ENCODE measurements at places on chromosomes 6 and 20. TPM values are rescaled to one million over a fixed set of nuclear protein-coding genes. Genes with fewer than 3 reads are reported as not detected.

DNA sequence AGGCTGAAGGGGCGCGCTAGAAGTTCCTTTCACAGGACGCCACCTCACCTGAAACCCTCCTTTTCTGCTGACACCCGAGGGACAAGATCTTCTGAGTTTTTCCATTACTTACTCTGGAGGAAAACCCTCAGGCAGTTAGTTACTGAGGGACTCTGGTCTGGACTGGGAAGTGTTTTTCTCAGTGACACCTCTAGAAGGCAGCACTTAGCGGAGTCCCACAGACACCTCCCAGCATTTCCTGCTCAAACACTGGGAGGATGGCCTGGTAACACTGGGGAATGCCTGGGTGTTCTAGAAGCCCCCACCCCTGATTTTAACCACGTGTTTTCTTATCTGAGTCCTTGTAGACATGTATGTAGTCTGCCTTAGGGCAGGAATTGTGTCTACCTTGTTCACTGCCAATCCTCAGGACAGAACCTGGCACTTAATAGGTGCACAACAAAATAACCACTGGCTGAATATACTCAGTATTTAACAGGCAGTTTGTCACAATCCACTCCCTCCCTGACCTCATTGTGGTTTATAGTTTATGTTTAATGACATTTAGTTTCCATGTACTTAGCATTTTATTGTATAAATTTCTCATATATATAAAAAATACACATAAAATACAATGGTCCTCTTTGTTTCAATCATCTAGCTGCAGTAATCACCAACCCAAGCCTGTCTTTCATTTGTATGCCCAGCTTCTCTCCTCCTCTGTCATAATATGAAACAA is 4.8 kb downstream of the GSTA3 start:
- no peak overlapping the region for H3K4me3 ChIP-seq
- H3K27me3 ChIP-seq: no peaks in the 10 kb centered on the region
- H3K36me3 ChIP-seq: no peaks in the 10 kb centered on the region
- no peaks in the 10 kb centered on the region for H3K4me1 ChIP-seq
- H3K27ac ChIP-seq: no peak overlapping the region

DNA sequence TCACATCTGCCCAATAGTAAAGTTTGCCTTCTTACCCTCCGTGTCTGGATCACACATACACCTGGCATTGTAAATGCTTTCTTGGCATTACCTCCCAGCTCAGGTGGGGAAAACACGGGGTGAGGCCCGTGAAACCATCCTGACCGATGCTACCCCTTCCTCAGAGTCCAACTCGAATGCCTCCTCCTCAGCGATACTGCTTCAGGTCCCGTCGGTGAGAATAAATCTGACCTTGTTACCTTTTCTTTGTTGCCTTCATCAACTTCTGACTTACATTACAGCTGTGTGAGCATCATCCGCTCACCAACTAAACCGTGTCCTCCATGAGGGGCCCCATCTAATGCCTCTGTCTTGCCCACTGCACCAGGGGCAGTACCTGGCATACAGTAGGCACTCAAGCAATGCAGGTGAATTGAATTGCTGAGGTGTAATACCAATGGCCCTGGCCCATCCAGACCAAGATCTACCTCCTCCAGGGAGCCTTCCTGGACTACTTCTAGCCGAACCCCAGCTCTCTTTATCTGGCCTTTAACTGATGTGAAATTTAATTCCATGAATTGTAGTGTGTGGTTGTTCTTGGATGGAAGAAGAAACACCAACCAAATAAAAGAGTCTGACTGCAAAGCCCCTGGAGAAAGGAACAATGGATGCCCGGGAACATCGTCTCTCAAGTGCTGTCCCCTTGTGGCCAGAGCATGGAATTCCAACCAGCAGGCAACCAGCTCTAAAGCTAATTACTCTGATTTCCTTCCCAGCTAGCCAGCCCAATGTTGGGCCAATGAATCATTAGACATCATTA is 141.5 kb downstream of the ANKRD60 start:
- no peak overlapping the region for H3K27ac ChIP-seq
- DNase-seq: no peak
- H3K27me3 ChIP-seq: no peaks in the 10 kb centered on the region
- H3K36me3 ChIP-seq: no peaks in the 10 kb centered on the region

The FNDC11 gene
- not detected for total RNA-seq

The TMEM74B gene
- total RNA-seq: 11.6 TPM

The NOX3 gene
- not detected for total RNA-seq

The TUBB1 gene
- not detected for total RNA-seq

Data from Peyer's patch (tissue), 4 donors.